ENCODE measurements at places on chromosomes 6 and 20.

- no peak for DNase-seq
Measured at GRCh38 chr20:57450419-57450818, 59.2 kb downstream of the RBM38 start.

DNA sequence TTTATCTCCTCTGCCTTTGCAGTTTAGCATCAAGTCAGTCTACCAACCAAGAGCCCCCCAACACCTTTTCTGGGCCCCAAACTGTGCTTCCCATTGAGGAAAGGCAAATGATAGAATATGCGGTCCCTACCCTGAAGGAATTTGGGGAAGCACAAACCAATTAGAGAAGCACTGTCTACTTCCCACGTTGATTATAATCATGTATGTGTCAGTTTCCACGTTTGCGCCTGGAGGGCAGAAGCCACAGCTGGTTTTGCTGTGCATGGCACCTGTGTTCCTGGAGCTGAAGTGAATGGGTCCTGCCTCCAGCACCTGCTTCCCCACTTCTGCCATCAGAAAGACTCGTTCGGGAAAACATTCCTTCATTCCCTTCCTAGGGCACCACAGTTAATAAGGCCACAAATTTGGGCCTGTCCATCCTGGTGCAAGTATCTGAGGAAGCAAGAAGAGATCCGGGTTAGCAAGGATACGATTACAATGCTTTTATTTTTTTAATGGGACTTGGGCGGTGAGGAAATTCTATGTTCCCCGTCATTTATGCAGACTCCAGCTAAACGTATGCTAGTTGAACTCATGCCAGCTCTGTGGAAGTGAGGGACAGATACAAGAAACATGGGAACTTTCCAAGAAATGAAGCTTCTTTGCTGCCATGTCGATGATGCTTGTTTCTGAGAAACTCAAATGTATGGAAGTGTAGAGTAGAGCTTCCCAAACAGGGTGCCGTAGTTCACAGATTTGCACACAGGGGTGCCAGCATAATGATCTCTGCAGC is 333.5 kb downstream of the NRN1 start:
- no peak for DNase-seq

DNA sequence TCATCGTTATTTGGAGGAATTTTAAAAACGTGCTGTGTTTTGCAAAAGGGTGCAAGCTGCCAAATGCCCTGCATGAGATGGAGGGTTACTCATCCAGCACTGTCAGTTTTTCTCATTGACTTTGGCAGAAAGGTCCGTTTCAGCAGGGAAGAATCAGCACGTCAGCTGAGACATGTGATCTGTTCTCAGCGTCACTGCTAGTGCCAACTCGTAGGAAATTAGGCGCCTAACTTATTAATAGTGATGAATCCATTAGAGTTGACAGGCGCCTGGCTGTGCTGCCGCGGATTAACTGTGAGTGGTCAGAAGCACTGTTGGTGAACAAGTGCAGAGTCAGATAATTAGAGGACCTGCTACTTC is 175.5 kb upstream of the FOXQ1 start:
- no peak for DNase-seq

DNA sequence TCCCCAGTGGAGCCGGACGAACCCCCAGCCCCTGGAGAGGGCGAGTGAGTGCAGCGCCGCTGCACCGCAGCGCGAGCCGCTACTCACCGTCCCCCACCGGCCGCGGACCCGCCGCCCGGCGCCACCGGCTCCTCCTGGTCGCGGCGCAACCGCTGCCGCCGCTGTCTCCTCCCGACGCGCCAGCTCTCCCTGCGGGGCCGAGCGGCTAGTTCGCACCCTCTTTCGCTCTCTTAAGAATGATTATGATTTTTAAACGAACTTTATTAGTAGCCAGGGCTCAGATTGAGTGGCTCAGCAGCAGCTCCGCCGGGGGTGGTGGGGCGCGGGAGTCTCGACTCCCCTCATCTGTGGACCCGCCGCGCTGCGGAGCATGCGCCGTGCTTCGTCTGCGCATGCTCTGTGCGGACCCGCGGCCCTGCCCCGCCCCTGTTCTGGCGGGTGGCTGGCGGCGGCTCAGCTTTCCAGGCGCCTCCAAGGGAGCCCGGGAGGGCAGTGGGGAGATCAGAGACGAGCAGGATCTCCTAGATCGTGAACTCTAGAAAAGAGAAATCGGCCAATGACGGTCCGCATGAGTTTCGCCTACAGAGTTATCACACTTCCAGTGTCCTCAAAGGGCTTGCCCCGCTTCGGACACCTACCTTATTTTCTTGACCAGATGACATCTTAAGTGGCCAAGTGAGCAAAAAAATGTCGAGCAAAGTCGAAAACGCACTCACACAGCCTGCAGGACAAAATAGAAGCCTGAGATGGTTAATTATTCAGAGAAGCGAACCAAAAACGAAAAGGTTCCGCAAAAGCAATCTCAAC is at the start of gene RAB23:
Gene RAB23, minus strand, starts transcription at position 372 of the 807 bp plus-strand sequence. CDS start 11,927 bp downstream, outside the sequence.
- DNase-seq, result peak; percentile 71

DNA sequence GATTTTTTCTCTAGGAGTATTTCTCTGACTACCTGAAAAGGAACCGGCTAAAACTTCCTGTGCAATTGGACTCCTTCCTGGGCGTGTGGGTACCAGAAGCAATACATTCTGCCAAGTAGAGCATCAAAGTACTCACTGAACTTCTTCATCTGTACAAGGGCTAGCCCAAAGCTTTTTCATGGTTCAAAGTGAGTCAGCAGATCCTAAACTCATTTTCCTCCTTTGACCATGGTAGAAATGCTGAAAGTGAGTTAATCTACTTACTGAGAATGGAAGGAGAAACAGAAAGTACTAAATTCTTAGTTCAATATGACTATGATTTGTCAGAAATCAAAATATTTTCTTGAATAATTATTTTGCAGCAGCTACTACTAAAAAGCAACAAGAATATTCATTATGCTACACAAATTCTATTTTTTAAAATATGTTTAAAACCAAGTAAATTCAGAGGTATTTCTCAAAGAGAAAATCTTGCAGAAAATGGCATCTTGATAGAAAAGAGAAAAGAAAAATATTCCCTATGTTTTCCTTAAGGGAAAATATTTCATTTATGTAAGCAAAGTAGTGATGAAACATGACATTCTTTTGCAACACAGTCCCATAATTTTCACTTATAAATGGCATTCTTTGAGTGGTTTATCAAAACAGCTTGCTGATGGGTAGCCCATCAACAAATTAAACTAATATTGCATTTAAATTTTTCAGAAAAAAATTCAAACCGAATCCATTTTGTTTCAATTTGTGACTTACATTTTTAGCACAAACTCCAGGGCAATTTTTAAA is 3.7 kb upstream of the BEND6 start:
- DNase-seq, result no peak

DNA sequence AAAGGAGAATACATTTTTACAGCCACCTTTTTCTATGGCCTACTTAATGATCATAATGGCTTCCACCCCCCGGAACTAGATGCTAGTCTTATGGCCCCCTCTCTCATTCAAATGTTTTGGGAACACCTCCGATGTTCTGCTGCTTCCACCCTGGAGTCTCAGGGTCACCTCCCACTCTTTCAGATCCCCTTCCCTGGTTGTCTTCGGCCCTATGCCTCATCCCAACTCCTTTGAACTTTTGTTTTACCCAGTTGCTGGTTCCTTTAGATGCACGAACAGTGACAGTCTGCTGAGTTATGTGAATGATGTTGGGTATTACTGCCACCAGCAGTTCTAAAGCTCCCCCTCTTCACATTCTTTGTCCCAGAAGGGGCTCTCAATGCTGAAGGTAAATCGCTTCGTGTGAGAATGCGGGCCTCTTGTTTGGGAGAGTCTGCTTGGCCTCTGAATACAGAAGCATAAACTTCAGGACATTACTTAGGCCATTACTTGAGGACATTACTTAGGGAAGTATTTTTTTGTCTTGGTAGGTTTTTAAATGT is 309.1 kb downstream of the SOX4 start:
- no peak for DNase-seq

DNA sequence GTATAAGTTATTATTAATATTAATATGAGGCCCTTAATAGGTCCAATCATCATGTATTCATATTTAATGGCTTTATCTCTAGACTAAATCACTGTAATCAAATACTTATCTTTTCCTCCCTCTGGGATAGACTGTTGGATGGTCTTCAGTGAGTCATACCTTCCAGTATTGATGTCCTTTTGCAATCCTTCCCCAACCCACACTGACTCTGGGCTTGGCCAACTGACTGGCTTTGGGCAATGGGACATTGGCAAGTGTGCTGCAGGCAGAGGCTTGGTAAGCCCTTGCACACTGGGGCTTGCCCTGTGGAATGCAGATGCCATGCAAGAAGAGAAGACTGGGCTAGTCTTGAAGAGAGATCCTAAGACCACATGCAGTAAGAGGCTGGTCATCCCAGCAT is 136.6 kb downstream of the CCDC170 start:
- DNase-seq, result no peak

- no peak for DNase-seq
Measured at GRCh38 chr20:6410721-6411120, 287.9 kb upstream of the FERMT1 start.

DNA sequence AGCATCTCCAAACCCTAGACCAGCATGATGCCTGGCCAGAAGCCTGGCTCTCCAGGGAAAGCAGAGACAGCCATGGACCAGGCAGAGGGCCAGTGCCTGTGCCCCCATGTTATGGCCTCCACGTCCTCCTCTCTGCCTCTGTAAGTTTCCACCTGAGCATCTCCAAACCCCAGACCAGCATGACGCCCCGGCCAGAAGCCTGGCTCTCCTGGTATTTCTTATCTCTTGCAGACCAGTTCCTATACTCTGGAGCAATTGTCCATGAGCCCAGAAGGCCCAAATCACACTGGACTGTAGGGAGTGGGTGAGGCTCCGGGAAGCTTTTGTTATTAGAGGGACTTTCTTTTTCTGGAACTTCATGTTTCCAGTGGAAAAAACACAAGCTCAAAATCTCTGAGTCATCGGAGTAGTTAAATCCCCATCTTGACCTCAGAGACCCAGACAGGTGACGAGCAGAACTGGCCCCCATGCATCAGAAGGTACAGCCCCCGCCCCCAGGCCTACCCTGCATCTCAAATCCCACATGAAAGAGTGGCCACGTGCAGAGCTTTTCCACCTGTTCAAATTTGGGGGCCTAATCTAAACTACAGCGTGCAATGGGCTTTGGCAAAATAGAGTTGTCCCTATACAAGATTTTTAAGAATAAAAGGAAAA is 110.2 kb upstream of the FOXQ1 start:
- DNase-seq, result no peak

DNA sequence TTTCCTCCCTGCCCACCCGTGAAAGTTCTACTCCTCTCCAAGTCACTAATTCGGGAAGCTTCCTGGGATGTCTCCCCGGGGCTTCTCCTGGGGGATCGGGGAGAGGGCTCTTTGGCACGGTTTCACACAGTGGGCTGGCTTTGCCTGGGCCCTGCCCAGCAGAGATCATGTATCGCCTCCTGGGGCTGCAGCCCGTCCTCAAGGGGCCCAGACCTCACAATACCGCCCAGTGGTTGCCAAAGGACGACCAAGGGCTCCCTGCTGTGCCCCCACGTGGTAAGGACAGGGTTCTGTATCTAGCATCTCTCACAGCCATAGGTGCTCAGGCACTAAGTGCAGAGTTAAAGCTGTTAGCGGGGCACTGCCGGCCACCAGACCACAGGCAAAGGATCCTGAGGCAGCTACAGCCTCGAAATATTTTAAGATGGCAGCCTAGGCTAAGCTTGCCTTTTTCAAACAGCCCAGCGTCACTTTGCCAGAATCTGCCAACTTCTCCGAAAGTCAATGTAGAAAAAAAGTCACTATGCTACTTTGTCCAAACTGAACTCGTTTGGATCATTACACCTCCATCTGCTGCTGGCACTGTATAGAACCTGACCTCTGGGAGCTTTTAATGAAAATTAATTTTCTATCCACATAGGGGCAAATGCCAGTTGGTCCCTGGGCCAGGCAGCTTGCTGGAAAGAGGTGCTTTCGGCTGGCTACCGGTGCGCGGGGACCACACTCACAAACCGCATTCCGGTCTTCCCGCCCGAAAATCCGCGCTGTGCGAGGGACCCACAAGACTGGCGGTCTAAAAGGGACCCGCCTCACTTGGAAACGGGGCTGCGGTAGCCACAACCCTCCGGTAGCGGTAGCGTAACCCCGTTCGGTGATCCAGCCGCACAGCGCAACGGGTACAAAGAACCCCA is 1.3 kb upstream of the NNAT start:
- DNase-seq, result no peak

- no peak for DNase-seq
Measured at GRCh38 chr6:31143148-31143547, 4.3 kb upstream of the PSORS1C2 start.

DNA sequence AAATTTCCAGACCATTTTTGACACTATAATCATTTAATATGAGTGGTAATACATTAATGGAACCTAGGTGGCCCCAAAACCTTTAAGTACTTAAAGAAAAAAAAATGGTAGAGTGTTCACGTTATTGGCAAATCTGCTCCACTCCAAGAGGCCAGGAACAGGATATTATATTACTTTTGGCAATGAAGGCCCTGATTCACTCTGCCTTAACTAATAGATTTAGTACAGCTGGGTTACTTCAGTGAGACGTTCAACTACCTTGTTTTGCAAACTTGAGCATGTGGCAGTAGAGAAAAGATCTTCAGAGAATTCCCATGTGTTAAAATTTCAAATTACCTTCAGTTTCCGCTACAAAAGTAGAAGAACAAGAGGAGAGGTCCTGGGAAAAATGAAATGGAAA is 12.8 kb downstream of the ADNP start:
- DNase-seq, result no peak

All from NCI-H460 (cell line).